ENCODE measurements at places on chromosomes 12 and 14. TPM values are rescaled to one million over a fixed set of nuclear protein-coding genes. Genes with fewer than 3 reads are reported as not detected.
A peak's percentile ranks its signal among the peaks of the same experiment; 100 is the strongest.

Gene IFNG
- total RNA-seq = not detected

GRCh38 chr12:105256011-105256410 is 20.0 kb upstream of the APPL2 start:
- peak overlapping the region; percentile 91 for H3K27ac ChIP-seq
- DNase-seq = peak; percentile 34
- H3K4me3 ChIP-seq = no peak overlapping the region
- no peaks in the 10 kb centered on the region for H3K36me3 ChIP-seq

- peaks cover 4% of the 10 kb centered on the region for H3K4me1 ChIP-seq
- H3K27ac ChIP-seq = peak overlapping the region; percentile 34
- H3K36me3 ChIP-seq = no peaks in the 10 kb centered on the region
- peak; percentile 72 for DNase-seq
- no peak overlapping the region for H3K4me3 ChIP-seq
Observed at GRCh38 chr14:83548061-83548839, 1981.7 kb upstream of the FLRT2 start.

- peak overlapping the region; percentile 51 for H3K4me3 ChIP-seq
- H3K4me1 ChIP-seq = 0 out of 2 replicates have a peak, but pooled peaks cover 2% of the 10 kb centered on the region
- peak overlapping the region; percentile 61 for H3K27ac ChIP-seq
- H3K27me3 ChIP-seq = no peaks in the 10 kb centered on the region
- peaks cover 19% of the 10 kb centered on the region for H3K36me3 ChIP-seq
- DNase-seq = peak; percentile 16
Observed at GRCh38 chr12:6724409-6724797, 557 bp downstream of the COPS7A start.

- peaks cover 19% of the 10 kb centered on the region for H3K36me3 ChIP-seq
- peak overlapping the region; percentile 29 for H3K27ac ChIP-seq
- no peak overlapping the region for H3K4me3 ChIP-seq
- no peak for DNase-seq
- peaks cover 35% of the 10 kb centered on the region for H3K4me1 ChIP-seq
Observed at GRCh38 chr12:13209436-13210235, 13.1 kb downstream of the EMP1 start.

DNA sequence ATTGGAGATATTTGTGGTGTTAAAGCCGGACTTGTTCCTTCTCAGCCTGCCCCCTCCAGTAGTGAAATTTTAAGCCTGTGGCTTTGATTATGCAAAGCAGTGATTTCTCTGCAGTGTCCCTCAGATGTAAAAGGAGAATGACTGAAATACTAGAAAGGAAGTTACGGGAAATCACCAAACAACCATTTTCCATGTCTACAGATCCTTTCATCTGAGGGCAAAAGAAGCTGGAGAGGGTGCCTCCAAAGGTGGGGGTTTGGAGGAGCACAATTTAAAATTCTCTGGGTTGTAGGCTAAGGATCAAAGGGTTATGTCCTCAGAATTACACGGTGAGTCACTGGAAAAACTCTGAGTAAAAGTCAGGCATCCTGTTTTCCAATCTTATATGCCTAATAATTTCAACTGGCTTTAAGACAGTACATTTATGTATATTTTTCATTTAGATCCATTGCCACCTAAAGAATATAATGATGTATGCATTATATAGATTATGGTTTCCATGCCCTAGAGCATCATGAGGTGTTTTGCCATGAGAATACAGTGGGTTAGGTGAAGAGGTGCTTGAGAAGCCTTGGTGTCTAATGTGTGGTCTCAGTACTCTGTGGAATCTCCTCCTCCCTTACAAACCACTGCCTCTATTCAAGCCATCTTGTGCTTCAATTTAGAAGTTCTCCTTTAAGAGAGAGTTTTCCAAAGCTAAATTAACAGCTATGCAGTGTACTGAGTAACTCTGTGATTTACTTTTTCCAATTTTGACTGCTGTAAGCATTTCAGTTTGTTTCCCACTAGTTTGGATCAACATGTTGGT is 362.1 kb downstream of the RAD51B start:
- H3K4me1 ChIP-seq = peaks cover 6% of the 10 kb centered on the region
- H3K27ac ChIP-seq = no peak overlapping the region
- H3K4me3 ChIP-seq = no peak overlapping the region
